ENCODE measurements at places on chromosomes 1 and 21.

DNA sequence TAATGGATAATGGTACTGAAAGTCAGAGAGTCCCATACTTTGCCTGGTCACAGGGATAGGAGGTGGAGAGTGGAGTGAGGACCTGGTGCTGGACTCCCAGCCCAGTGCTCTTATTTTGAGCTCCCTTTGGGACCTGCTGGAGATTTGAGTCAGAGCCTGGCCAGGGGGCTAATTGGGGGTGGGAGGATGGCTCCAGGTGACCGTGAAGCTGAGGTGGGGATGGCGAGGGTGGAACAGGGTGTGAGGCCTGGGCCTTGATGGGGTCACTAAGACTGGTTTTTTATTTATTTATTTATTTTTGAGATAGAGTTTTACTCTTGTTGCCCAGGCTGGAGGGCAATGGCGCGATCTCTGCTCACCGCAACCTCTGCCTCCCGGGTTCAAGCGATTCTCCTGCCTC lies 17.8 kb downstream of the AMPD2 start:
- DNase-seq: no peak

GRCh38 chr21:20527731-20528460 lies 470.3 kb upstream of the NCAM2 start:
- no peak for DNase-seq

- no peak for DNase-seq
Measured at GRCh38 chr1:51551848-51552296, 32.8 kb upstream of the EPS15 start.

- no peak for DNase-seq
Measured at GRCh38 chr1:205567716-205568115, 63.2 kb downstream of the CDK18 start.
